ENCODE measurements at places on chromosomes 3 and 15.
A peak's percentile ranks its signal among the peaks of the same experiment; 100 is the strongest.

- DNase-seq: no peak
Observed at GRCh38 chr15:35470441-35470840, 75.5 kb downstream of the DPH6 start.

GRCh38 chr3:141498598-141499223, 11.9 kb downstream of the RASA2 start:
- DNase-seq: no peak

GRCh38 chr3:167839460-167840134, 104.1 kb downstream of the SERPINI1 start:
- peak; percentile 29 for DNase-seq

GRCh38 chr3:188339410-188340295, 185.7 kb downstream of the LPP start:
- DNase-seq: no peak

GRCh38 chr15:89197503-89197971, 23.8 kb downstream of the RLBP1 start:
- peak; percentile 91 for DNase-seq

DNA sequence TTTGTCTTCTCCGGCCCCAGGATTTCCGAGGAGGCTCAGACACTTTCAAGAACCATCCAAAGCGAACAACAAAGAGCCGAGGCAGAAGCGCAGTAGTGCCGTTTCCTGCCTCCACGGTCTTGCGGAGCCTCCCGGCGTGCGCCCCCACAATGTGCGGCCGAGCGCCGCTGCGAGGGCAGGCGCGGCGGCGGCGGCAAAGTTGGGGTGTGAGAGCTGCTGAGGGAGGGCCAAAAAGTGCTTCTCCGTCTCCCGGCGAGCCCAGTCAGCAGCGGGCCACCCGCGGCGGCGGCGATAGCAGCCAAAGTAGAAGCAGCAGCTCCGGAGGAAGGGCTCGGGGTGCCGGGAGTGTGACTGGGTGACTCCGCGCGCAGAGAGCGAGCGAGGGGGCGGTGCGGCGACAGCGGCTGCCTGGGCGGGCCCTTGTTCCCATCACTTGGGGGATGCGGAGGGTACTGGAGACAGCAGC, 749.1 kb downstream of the ROBO1 start:
- DNase-seq: peak; percentile 63

- DNase-seq: no peak
Observed at GRCh38 chr3:29771602-29772001, 490.7 kb downstream of the RBMS3 start.

GRCh38 chr3:72558001-72558400, 290.2 kb downstream of the SHQ1 start:
- DNase-seq: no peak

- DNase-seq: peak; percentile 95
Observed at GRCh38 chr3:134374105-134374790, at the start of gene AMOTL2. Gene AMOTL2 (minus strand): TSS chr3:134374447. CDS start chr3:134371433, 3,014 bp downstream.

DNA sequence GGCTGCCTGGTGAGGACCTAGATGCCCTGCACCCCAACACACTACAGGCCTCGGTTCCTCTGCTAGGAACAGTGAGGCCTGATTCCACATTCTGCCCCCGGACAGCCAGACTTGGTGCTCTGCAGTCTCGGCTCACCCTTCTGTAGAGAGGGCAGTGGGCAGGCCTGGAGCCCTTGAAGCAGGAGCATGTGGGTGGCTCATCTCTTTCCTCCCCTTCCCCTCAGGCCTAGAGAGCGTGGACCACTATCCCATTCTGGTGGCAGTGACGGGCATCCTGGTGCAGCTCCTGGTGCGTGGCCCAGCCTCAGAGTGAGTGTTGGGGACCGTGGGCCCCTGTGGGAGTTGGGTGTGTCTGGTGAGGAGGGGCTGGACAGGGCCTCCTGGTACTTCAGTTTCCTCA, 3.3 kb downstream of the AMIGO3 start:
- DNase-seq: no peak

DNA sequence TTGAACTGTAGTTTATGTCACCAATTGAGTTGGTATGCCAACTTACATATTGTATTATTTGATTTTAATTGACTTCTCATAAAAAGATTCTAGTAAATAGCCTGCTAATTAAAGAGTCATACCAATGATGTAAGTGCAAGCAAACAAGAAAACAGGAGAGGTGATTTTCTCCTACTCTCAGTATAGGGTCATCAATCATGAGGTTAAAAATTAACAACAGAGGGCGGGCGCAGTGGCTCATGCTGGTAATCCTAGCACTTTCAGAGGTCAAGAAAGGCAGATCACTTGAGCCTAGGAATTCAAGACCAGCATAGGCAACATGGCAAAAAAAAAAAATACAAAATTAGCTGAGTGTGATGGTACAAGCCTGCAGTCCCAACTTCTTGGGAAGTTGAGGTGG, 108.7 kb downstream of the MYO9A start:
- DNase-seq: peak; percentile 57

GRCh38 chr15:80890341-80891005, 99.1 kb downstream of the MESD start:
- no peak for DNase-seq

DNA sequence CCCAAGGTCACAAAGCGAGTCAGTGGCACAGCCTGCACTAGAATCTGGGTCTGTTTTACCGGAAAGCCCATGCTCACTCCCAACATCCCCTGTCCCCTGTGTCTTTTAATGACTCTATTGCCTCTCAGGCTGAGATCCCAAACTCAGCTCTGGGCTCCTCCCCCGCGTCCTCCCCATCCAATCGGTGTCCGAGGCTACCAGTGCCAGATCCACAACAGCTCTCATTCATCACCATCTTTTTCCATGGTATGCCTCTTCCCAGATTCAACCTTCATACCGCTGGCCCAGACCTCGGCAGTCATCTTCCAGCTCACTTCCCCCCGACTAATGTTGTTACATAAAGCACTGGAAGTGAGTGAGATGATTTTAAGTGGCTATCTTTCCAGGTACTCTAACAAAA, 16.1 kb upstream of the KY start:
- no peak for DNase-seq

GRCh38 chr3:15964605-15965442, 167.0 kb upstream of the ANKRD28 start:
- no peak for DNase-seq

DNA sequence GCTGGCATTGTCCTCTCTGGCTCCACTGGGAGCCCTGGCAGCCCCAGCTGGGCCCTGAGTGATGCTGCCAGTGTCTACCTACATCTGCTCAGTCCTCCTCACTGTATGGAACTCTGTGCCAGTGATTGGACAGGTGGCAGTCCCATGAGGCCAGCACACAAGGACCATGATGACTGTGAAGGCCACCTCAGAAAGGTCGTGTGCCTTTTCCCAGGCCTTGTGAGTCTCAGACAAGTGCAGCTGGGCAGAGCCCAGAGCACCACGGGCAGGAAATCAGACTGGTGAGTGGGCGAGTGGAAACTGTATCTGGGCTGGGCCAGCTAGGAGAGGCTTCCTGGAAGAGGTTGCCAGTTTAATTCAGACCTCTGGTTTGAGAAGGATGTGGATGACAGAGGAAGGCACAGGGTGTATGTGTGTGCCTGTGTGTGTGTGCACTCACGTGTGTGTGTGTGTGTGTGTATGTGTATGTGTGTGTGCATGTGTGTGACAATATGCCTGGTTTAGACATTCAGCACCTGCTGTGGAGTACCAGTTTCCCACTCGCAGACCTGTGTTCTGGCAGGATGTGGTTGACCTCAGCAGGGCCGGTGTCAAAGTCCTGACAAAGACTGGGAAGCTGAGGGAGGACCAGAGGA, 7.0 kb downstream of the MAPKAPK3 start:
- peak; percentile 85 for DNase-seq

DNA sequence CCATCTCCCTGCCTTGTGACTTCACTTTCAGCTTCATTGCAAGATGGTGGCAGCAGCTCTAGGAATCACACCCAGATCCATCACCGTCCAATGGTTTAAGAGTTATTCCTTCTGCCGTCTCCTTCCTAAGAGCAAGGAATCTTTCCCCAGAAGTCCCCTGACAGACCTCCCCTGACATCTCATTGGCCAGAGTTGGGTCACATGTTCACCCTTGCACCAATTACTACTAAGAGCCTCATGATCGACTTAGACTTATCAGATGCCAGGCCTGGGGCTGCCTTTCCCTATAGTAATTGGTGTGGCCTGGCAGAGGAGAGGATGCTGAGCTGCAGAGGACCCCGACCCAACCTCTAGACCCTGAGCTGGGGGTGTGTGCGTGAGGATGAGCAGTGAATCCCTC, 31.8 kb upstream of the RASGRF1 start:
- DNase-seq: no peak

DNA sequence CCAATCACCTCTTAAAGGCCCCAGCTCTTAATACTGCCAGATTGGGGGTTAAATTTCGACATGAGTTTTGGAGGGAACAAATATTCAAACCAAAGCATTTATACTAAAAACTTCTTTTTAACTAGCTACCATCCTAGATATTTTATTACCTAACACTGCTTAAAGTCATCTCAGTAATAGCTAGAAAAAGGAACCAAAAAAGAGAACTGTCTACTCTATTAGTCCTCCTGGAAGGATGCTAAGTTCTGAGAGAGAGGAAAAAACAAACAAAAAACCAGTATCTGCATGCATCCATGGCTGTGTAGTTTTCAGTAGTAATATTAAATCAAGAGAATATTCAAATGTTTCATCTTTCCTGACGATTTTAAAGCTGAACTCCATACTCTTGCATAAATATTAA, 5.8 kb downstream of the CPOX start:
- DNase-seq: no peak

DNA sequence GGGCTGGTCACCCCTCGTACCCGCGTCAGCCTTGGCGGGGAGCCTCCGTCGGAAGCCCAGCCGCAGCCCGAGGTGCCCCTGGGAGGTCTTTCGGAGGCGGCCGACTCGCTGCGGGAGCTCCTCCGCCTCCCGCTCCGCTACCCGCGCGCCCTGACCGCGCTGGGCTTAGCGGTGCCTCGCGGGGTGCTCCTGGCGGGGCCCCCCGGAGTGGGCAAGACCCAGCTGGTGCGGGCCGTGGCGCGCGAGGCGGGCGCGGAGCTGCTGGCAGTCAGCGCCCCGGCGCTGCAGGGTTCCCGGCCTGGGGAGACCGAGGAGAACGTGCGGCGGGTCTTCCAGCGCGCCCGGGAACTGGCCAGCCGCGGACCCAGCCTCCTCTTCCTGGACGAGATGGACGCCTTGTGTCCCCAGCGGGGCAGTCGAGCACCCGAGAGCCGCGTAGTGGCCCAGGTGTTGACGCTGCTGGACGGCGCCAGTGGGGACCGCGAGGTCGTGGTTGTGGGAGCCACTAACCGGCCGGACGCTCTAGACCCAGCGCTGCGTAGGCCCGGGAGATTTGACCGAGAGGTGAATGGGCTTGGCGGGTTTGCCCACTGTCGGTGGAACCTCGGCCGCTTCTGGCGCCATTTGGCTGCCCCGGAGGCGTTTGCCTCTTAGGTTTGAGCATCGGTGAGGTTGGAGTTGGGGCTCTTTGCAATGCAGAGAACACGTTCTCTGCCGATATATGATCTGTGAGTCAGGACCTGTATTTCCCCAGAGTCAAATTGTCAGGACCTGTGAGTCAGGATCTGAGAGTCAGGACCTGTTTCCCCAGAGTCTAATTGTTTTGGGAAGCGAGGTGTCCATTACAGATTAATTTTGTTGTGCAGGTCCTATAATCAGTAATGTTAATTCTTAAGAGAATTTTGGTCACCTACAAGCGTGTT, 24.9 kb upstream of the GATM start:
- peak; percentile 33 for DNase-seq

- peak; percentile 73 for DNase-seq
Observed at GRCh38 chr3:192444096-192444790, 283.1 kb downstream of the FGF12 start.

DNA sequence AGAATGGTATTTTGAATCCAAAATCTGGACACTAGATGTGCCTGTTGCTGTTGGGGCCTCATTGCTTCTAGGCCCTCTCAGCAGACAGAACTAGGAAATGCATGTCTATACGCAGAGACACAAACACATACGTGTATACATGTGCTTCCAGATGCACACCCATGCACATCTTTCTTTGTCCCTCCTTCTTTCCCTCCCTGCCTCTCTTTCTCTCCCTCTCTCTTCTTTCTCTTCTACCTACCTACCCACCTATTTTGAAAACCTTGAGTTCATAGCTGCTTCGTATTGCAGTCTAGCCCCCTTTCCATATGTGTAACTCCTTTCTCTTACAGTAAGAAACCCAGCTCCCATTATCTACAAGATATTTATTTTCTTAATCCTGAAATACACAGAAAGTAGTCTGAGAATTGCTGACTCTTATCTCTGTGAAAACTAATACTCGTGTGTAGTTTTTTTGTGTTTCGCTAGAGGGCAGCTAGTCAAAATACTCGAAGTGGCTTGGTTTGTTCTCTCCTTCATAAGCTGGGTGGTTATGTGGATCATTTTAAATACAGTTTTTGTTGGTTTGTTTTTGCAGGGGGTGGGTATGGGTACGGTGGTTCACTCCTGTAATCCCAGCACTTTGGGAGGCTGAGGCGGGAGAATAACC, 18.5 kb downstream of the RPL32 start:
- DNase-seq: no peak

GRCh38 chr3:74315291-74315690, 299.2 kb downstream of the CNTN3 start:
- no peak for DNase-seq

GRCh38 chr3:128760881-128761280, 34.9 kb downstream of the RAB7A start:
- DNase-seq: no peak

DNA sequence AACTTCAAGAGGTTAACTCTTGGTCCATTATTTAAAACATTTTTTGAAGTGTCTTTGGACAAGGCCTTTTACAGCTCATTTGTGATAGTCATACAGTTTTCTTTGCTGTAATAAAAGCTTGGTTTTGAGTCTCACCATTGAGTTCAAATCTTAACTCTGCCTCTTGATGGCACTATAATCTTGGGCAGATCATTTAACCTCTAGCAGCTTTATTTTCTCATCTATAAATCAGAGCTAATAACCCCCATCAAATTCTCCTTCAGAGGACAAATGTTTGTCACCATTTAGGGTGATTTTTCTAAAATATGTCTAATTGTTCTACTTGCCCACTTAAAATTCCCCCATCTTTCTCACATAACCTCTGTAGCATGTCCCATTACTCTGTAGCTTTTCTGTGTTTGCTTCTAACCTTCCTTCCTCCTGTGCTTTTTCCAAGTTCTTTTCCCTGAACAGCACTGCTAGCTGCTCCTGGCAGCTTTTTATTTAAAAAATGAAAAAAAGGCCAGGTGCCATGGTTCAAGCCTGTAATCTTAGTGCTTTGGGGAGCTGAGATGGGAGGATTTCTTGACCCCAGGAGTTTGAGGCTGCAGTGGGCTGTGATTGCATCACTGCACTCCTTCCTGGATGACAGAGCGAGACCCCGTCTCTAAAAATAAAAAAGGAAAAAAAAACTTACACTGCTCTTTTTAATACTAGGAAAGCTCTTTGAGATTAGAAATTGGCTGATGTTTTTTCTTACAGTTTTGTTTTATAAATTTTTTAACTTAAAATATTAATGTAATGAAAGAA, 28.5 kb downstream of the UBE2E1 start:
- no peak for DNase-seq

GRCh38 chr15:38849046-38849445, 284.4 kb upstream of the RASGRP1 start:
- no peak for DNase-seq

DNA sequence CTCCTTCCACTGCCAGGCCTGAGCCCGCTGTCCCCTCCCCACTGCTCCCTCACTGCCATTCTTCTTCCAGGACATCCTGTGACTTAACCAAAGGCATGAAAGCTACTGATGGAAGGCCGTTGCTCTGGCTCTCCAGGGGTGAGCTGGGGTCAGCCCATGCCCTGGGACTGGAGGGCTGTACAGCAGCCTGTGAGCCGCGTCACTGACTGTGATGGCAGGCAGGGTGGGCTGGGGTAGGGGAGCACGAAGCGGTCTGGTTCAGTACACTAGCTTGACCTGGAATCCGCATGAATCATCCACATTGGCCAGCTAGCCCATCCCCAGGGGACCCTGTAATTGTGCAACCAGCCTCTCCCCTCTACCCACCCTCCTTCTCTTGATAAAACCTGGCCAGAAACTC, 30.8 kb downstream of the CORO2B start:
- DNase-seq: no peak
